ENCODE measurements at places on chromosomes 1 and 21.
A peak's percentile ranks its signal among the peaks of the same experiment; 100 is the strongest.

DNA sequence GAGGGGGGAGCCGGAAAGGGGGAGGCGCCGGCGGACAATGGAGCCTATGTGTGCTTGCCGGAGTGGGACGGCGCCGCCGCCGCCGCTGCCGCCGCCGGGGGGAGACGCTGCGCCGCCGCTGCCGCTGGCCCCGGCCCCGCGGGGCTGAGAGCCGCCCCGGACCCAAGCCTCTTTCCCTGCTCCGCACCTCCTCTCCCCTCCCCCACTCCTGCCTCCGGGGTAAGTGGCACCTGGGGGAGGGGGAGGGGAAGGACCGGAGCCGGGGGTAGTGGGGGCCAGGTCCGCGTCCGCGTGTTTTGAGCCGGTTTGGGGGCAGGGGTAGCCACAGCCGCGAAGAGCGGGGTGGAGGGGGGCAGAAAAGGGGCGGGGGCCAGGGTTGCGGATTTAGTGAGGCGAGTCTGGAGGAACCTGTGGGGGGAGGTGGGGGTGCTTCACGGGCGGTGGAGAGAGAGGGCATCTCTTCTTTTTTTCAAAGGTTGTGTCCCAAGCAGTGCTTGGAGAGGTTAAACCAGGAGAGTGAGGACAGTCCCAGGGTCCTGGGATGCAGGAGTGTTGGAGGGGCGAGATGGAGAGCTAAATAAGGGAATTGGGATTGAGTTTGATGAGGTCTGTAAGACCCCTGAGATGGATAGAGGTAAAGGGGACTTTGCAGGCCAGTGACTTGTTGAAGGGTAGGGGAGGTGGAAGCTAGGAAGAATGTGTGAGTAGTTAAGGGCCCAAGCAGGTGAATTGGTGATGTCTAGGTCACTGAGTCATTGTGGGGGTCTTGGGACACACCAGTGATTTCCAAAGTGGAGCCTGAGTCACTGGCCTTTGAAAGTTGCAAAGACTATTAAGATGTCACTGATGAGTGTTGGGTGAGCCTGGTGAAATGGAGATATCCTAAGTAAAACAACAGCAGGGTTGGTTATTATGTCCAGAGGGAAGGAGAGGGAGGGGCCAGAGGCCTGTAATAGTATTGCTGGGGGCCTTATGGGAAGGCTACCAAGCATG lies 59.1 kb downstream of the BCL9 start:
- no peak for DNase-seq

GRCh38 chr1:36884029-36884701 lies 150.2 kb downstream of the GRIK3 start:
- DNase-seq, result no peak

DNA sequence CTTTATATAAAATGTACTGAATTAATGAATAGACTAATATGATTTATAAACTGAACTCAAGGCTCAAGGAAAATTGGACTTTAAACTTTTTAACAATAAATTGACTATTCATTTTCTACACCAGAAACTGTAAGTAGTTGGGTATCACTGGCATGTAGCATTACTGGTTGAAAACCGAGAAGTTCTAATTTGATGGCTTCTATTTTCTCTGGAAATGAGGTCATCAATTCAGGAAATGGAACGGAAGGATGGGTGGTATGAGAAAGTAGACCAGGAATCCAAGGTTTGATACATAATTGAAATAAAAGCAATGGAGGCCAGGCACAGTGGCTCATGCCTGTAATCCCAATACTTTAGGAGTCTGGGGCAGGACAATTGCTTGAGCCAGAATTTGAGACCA lies 50.4 kb downstream of the RERE start:
- no peak for DNase-seq

DNA sequence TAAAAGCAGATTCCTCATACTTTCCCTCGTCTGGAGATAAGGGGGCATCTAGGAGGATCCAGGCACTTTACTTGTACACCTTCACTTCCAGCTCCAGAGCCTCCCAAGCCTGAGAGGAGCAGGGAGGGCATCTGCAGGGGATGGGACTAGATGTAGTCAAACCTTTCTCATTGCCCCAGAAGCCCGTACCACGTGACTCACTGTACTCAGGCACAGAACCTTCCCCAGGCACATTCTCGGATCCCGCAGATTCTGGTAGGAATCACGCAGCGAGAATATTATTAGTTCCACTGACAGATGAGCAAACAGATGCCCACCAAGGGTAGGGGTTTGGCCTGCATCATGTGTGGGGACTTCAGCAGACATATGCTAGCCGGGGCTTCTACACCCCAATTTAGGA lies 25.2 kb upstream of the TNR start:
- DNase-seq, result no peak

DNA sequence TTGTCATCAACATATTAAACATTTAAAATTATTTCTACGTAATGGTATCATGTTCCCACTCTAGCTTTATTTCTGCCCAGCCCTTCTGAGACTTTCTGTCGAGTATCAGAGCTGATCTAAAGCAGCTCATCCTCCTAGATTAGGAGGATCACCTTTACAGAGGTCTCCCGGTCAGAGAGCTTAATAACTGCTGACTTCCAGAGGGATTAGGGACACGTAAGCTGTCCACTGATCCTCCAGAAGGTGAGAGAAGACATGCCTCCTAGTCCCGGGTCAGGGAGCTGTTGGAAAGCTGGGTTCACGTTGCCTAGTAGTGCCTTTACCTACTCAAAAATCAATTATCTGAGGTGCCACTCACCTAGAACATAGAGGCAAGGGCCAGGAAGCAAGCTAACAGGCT lies 31.2 kb upstream of the NADK start:
- no peak for DNase-seq

GRCh38 chr1:82185084-82185483 lies 384.4 kb downstream of the ADGRL2 start:
- DNase-seq, result no peak

DNA sequence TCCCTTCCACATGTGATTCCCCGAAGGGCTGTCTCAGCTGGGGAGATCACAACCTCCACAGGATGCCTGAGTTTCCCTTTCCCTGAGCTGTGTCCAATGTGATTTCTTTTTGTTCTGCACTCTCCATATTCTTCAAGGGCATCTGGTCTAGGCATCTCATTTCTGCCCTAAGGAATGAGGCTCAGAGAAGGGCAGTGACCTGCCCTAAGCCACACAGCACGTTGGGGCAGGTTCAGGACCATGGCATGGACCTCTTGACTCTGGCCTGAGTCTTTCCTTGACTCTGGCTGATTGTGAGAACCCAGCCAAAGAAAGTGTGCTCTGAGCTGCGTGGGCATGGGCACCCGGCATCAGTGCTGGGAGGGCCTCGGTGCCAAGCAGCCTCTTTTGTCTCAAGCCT lies 590.3 kb downstream of the PTPRU start:
- DNase-seq, result no peak

DNA sequence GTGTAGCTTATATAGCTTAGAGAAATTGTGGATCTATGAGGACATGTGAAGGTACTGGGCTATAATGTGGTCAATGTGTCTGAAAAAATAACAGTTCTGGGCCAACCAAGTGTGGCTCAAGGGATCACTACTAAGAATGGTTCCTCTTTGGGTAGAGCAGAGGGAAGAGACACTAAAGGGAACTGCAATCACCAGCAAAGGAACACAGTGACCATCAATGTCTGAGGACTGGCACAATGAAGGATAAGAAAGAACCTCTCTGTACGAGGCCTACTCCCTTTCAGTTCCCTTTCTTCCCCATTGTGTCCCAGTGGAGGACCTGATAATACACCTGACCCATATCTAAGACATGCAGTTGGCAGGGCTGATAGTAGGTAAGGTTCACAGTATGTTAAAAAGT lies 89.9 kb upstream of the JAK1 start:
- no peak for DNase-seq

DNA sequence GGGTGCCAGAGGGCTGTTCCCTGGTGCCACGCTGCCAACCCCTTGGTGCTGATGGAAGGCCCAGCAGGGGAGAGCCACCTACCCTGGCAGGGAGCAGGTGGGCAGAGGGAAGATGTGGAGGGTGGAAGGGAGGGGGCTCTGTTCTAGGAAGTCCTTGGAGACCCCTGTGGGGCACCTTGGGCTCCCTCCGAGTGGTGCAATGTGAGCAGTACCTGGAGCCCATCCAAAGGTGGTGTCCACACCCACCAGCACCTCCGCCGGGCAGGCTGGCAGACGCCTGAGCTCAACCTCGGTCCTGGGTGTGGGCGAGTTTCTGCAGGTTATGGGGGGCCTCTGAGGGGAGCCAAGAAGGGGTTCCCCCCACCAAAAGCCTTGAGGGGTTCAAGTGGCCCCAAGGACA lies 11.3 kb upstream of the DNMT3L start:
- DNase-seq, result no peak

- peak; percentile 55 for DNase-seq
Measured at GRCh38 chr1:224183591-224184312, 712 bp downstream of the DEGS1 start.

- DNase-seq, result no peak
Measured at GRCh38 chr1:85884372-85885035, 176.3 kb upstream of the ZNHIT6 start.

DNA sequence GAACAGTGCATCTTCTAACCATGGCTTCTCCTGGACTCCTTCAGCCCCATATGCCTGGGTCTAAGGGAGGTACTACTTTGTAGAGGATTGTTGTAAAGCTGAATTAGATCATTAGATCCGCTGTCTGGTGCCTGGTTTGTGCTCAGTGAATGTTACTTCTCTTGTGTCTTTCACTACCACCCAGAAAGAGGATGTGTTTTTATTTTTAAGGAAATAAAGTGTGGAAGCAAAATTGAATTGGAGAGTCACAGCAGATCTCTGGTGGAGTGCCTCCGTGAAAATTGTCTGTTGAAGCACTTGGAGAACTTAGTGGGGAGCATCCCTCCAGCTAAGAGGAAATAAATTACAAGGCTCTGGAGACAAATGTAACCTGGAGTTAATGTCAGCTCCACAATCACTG lies 101.8 kb upstream of the ARTN start:
- no peak for DNase-seq

DNA sequence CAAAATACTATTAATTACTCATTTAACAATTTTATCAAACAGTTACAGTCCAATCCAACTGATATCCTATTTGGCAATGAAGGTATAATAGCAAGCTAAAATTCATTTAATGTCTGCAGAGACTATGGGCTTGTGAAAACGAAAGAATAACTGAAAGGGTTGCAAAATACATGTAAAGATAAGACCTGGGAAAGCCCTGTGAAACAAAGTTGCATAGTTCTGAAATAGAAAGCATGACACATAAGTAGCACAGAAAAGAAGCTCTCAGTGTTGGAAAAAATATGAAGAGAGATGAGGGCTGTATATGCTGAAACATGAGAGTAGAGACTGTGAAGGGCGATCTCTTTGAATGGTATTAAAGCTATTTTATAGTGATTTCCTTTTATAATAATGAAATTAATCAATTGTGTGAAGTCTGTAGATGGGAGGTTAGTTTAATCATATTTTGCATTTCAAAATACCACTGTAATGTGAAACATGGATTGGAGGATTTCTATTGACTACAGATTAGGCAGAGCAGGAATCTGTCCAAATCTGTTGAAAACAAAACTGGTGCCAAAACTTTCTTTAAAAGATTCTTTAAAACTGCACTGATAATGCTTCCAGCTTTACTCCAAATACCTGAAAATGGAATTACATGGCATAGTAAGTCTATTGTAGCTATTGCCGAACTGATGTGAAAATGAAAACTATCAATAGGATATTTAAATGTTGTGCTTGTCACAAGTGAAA lies 1518.9 kb upstream of the B3GALT2 start:
- DNase-seq, result no peak

GRCh38 chr1:200436436-200436835 lies 26.6 kb upstream of the ZNF281 start:
- DNase-seq, result no peak

DNA sequence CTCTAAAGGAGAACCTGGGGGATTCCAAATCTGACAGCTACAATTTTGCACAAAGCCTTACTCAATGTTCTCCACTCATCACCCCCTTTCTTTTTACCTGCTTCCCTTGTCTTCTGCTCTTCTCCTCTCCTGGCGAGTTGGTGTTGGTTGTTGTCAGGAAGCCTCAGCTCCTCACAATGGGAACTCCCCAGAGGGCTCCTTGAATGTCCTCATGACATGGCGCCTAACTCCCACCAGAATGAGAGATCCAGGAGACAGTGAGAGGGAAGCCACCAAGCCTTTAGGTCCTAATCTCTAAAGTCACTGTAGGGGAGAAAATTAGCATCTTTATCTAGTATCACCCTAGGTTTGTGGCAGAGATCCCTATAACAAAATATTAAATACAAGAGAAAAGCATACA lies 87.8 kb downstream of the SLC16A1 start:
- no peak for DNase-seq

GRCh38 chr1:68223687-68224086 lies 8.6 kb downstream of the WLS start:
- no peak for DNase-seq

DNA sequence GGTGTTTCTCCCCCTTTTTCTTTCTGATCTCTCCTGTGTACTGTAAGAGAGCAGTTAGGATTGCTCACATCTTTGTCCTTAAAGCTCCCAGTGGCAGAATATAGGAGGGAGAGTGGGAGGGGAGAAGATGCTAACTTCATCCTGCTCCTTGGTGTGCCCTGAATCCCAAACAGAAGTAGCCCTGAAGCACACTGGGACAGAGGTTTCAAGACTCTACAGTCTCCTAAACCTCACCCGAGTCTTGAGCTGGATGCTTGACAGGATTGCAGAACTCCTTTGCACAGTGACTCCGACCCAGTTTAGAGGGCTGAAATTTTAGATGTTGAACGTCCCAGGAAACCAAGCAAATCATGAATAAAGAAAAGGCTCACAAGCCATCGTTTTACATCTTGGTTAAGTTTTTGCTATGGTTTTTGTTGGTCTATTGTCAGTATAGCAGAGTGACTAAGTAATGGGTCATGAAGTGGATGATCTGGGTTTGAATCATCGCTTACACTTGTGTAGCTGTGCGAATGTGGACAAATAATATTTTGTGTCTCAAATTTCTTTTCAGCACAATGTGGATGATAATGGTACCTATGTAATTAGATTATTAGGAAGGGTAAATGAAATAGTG lies 37.5 kb downstream of the XCL2 start:
- DNase-seq, result no peak

DNA sequence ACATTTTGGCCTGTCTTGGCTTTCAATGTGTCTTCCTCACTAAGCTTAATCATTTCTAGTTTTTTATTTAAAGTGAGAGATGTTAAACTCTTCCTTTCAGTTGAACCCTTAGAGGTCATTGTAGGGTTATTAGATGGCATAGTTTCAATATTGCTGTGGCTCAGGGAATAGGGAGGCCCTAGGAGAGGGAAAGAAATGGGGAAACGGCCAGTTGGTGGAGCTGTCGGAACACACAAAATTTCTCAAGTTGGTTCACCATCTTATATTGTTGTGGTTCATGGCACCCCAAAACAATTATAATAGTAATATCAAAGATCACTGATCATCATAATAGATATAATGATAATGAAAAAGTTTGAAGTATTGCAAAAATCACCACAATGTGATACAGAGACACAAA lies 31.4 kb upstream of the KAZN start:
- no peak for DNase-seq

GRCh38 chr1:30353637-30354036 lies 369.7 kb downstream of the MATN1 start:
- no peak for DNase-seq
